Fibroblast of upper back skin (primary cell): ENCODE measurements at places on chromosomes 2 and 18.
A peak's percentile ranks its signal among the peaks of the same experiment; 100 is the strongest.

GRCh38 chr2:222703886-222704285 is 32.4 kb downstream of the MOGAT1 start:
- DNase-seq, result no peak

DNA sequence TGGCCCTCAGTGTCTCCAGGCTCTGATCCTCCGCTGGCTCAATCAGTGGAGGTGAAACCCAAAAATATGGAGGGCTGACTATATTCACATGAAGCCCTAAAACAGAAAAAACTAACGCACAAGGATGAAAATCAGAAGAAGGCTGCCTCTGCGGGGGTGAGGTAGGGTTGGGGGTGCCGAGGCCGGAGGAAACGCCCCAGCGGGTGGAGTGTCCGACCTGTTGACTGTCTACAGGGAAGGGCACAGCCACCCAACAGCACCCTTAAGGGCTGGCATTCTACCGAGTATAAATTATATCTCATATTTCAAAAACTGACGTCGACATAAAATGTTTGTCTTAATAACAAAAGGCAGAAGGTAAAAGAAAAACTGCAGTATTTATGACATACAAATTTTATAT is 223.5 kb downstream of the HDAC4 start:
- no peak for DNase-seq

- no peak for DNase-seq
These were observed 75.3 kb downstream of the STPG4 start for GRCh38 chr2:47079515-47080412.

- no peak for DNase-seq
These were observed 63.3 kb downstream of the LIPG start for GRCh38 chr18:49625021-49625691.

DNA sequence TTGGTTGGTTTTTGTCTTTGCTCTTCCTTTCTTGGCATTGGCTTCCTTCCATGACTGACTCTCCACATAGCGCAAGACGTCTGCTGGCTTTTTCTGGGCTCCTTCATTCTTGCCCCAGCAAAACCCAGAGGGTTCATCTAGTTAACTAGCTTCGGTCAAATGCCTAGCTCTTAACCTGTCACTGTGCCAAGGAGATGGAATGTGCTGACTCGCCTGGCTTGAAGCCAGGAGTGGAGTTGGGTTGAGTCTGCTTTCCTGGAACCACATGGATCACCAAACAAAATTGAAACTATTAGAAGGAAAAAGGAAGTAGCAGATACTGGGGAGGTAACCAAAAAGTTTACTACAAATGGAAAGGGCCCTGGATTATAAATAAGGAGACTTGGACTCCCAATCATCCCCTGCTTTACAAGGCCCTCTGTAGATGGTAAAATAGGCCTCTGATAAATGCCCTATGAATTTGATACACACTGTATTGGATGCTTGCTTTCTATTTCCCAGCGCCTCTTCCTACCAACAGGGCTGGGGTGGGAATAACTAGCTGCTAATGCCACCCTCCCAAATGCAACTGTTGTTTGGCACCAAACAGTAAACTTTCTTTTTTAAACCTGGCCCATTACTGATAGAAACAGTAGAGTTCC is 11.3 kb downstream of the MALT1 start:
- peak; percentile 94 for DNase-seq

DNA sequence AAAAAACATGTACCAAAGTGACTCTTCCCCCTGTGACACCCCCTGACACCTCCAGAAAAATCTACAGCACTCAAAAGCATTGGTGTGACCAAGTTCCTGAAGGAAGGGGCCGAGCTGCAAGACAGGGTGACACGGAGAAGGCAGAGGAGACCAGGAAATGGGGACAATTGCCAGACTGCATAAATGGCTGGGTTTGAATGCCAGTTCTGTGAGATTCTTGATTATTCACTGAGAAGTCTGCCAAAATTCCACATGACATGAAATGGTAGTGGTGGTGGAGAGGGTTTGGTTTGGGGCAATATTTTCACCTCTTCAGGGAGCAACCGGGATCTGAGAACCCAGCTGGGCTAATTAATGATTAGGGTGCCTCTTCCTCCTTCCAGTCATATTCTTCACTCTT is 178.5 kb downstream of the ARL4C start:
- DNase-seq, result no peak

DNA sequence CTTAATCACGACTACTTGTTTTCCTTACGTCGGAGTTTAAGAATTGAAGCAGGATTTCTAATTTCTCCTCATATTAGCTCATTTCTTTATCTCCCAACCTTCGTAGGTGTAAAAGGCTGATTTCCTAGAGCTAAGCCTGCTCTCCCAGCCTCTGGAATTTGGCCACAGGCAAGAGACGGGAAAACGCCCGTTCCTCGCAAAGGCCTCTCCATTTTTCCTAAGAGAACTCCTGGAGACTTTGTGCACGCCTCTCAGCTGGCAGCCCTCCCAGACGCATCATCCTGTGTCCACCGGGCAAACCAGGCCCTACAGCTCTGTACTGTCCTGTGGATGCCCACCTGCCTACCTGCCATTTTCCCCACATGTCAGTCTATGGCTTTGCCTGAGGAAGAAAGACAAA is 106.3 kb downstream of the FTCDNL1 start:
- DNase-seq, result no peak

GRCh38 chr2:73830871-73831401 is 2.2 kb downstream of the STAMBP start:
- peak; percentile 94 for DNase-seq
